Thoracic aorta (tissue), 2 donors: ENCODE measurements at places on chromosomes 2 and 18. TPM values are rescaled to one million over a fixed set of nuclear protein-coding genes. Genes with fewer than 3 reads are reported as not detected.

The MAP3K20 gene
- 45.9 TPM for total RNA-seq

The CAPN14 gene
- total RNA-seq: not detected

The MRO gene
- total RNA-seq: 1.1 TPM

The MOGAT1 gene
- total RNA-seq: not detected

The PAIP2B gene
- total RNA-seq: 4.7 TPM

The OST4 gene
- total RNA-seq: 272 TPM

The AGXT gene
- not detected for total RNA-seq

The DLX1 gene
- total RNA-seq: 0.92 TPM

The PLEKHM3 gene
- total RNA-seq: 20.5 TPM

The HRH4 gene
- total RNA-seq: not detected

The BMP10 gene
- not detected for total RNA-seq

The RNF152 gene
- 30.5 TPM for total RNA-seq

The DUSP2 gene
- 8.5 TPM for total RNA-seq

The PAX8 gene
- total RNA-seq: 10.3 TPM

The PIEZO2 gene
- 8.3 TPM for total RNA-seq

The SCN1A gene
- total RNA-seq: not detected

The ASXL3 gene
- 7.3 TPM for total RNA-seq

The RALB gene
- total RNA-seq: 21.9 TPM

The C2orf66 gene
- not detected for total RNA-seq

The NIF3L1 gene
- total RNA-seq: 11.9 TPM

The RAB12 gene
- 55.0 TPM for total RNA-seq

The DAW1 gene
- 1.1 TPM for total RNA-seq

The REG1A gene
- 6.4 TPM for total RNA-seq

The ADD2 gene
- total RNA-seq: 1.6 TPM

The TWIST2 gene
- 62.1 TPM for total RNA-seq

The GPC1 gene
- total RNA-seq: 94.2 TPM

The UGT1A8 gene
- total RNA-seq: not detected

The RNMT gene
- total RNA-seq: 19.0 TPM

The ARHGAP25 gene
- 10.8 TPM for total RNA-seq

The PPM1G gene
- 50.4 TPM for total RNA-seq

The ABCB11 gene
- total RNA-seq: not detected

The LOXL3 gene
- 24.9 TPM for total RNA-seq

The GALNT5 gene
- total RNA-seq: 3.7 TPM

The GKN1 gene
- 20.7 TPM for total RNA-seq

The TFCP2L1 gene
- 1.1 TPM for total RNA-seq

The HOXD13 gene
- not detected for total RNA-seq

The PLGLB1 gene
- total RNA-seq: 8.4 TPM

The GAL3ST2 gene
- 0.49 TPM for total RNA-seq

The TBR1 gene
- not detected for total RNA-seq

The NT5DC4 gene
- total RNA-seq: not detected

The SIX3 gene
- not detected for total RNA-seq

The CTNNA2 gene
- not detected for total RNA-seq

The RUFY4 gene
- total RNA-seq: not detected

The FOXI3 gene
- total RNA-seq: not detected
